ENCODE measurements at places on chromosomes 6 and 20. TPM values are rescaled to one million over a fixed set of nuclear protein-coding genes. Genes with fewer than 3 reads are reported as not detected.

DNA sequence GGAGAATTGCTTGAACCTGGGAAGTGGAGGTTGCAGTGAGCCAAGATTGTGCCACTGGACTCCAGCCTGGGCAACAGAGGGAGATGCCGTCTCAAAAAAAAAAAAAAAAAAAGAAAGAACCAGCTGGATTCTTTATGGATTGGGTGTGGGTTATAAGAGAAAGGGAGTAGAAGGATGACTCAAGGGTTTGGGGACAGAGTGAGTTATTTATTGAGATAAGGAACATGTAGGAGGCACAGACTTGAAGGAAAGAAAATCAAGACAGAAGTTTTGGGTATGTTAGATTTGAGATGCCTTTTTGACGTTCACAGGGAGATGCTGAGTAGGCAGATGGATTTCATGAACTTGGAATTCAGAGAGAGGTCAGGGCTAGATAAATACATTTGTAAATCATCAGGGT lies 47.6 kb downstream of the KIZ start:
- no peak for DNase-seq

DNA sequence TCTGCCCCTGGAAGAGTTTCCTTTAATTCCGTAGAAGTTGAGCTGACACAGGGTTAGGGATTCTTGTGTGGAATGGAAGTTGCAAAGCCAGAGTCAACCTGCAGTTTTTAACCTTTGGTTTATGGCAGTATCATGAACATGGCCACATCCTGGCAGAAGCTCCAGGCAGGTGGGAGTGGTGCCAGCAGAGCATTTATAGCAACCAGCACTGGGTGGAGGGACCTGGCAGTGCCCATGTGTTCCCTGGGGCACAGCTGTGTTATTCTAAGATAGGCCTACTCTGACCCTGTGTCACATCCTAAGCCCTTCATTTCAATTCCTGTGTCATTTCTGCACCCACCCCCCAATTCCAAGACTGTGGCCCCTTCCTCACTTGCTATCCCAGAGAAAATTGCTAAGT lies 26.1 kb upstream of the ZNF831 start:
- DNase-seq = no peak

DNA sequence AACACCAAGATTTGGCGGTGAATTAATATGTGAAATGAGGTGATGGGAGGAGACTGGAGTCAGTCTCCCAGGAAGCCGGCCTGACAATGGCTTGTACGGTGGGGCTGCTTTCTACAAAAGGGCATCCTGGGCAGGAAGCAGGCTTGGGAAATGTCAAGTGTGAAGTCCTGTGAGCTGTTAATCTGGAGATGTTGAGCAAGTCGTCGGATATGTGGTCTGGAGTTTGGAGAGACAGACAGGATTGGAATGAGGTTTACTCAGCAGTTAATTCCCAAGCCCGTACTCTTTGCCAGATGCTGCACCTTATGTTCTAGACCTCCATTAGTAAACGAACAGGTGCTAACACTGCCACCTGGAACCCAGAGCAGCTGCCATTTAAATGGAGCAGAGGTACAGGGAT lies 107.7 kb upstream of the FOXC1 start:
- no peak for DNase-seq

- no peak for DNase-seq
These were observed 133.0 kb downstream of the FARS2 start for GRCh38 chr6:5394280-5394679.

GRCh38 chr6:23589811-23590210 lies 536.2 kb upstream of the NRSN1 start:
- no peak for DNase-seq

DNA sequence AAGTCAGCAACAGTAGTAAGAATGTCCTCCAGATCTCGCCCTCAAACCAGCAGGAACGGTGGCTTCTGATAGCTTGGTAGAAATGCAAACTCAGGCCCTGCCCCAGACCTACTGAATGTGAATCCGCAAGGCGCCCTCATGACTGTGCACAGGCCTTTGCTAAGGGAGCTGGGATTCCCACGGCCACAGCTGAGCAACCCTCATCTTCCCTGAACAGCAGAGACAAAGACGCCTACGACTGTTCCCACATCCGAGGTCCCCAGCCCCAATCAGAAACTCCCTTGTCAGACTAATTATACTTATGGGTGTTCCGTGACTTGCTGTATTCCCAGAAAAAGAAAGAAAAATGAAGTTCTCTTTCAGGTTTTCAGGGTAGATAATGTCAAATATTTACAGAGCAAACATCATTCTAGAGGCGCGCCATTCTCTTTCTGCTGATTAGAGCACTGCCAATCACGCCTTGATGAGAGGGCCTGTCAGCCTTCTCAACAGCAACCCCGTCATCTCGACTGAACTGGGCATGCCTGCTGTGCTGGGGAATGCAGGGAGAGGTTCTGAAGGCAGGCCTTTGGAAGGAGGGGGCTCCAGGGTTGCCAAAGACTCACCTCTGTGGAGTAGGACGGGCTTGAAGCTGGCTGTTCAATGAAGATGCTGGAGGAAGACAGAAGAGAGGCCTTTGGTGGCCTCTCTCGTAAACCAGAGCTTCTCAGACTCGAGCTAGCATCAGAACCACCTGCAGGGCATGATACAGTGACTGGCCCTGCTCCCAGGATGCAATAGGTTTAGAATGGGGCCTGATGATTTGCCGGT lies 79.9 kb downstream of the ZNF217 start:
- no peak for DNase-seq

GRCh38 chr20:35954907-35955251 lies 577 bp upstream of the SCAND1 start:
- no peak for DNase-seq

DNA sequence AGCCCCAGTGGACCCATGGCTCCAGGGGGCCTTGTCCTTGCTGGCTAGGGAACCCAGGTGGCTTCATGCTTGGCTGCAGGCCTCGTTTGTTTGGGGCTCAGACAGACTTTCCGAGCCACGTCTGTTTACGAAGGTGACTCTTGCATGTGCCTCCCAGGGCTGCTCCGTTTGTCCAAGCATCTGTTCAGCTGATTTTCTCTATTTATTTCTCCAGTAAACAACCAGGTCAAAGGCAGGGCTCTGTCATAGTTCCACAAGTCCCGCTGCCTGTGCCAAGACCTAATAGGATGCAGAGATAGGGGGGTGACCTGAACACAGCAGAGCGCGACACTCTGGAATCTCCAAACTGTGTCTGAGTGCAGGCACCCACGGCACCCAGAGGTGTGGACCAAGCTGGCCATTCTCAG lies 12.8 kb upstream of the SPO11 start:
- no peak for DNase-seq

DNA sequence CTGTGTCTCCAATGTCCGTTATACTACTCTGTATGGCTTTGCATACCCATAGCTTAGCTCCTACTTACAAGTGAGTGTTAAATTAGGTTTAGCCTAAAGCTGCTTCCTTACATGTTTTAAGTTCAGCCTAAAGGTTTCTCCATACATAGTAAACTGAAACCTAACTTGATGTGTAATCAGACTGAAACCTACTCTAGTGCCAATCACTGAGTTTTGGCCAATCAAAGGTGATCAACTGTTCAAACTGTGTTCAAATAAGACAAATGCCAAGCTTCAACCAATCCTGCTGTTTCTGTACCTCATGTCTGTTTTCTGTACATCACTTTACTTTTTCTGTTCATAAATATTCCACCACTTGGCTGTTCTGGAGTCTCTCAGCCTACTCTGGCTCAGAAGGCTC lies 20.0 kb downstream of the HLA-DOA start:
- no peak for DNase-seq

- no peak for DNase-seq
These were observed 177.4 kb downstream of the TAF4 start for GRCh38 chr20:61888101-61888865.

GRCh38 chr6:148629592-148630465 lies 117.0 kb upstream of the UST start:
- no peak for DNase-seq

- DNase-seq = no peak
These were observed 16.4 kb downstream of the PIGT start for GRCh38 chr20:45432294-45432693.

DNA sequence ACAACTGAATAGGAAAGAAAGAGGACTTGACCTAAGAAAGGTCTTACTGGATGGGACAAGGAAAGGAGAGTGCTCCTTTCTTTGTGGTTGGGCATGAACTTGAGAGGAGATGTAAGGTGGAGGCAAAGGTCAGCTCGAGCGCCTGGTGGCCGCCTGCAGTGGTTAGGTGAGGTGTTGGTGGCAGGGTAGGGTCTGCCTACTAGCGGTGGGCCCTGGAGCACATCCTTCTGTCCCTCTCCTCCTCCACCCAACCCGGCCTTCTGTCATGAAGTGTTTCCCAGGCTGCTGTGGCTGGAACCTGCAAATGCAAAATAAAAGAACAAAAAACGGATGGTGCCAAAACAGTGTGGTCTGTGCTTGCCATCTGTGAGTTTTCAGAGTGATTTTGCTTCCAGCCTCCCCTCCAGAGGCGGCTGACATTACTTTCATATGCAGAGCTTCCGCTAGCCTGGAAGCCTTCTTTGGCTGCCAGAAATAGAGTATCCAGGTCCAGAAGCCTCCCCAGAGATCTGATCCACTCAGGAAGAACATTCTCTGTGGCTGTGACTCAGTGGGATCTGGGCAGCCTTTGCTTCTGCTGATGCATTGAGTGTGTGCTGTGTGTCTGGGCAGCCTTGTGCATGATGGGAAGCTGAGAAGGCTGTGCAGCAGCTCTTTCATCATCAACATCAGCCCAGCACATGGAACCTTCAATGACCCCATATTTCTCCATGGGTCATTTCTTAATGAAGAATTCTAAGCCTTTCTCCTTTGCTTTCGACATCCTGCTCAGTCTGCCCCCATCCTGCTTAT lies 79.8 kb upstream of the FAM184A start:
- no peak for DNase-seq

DNA sequence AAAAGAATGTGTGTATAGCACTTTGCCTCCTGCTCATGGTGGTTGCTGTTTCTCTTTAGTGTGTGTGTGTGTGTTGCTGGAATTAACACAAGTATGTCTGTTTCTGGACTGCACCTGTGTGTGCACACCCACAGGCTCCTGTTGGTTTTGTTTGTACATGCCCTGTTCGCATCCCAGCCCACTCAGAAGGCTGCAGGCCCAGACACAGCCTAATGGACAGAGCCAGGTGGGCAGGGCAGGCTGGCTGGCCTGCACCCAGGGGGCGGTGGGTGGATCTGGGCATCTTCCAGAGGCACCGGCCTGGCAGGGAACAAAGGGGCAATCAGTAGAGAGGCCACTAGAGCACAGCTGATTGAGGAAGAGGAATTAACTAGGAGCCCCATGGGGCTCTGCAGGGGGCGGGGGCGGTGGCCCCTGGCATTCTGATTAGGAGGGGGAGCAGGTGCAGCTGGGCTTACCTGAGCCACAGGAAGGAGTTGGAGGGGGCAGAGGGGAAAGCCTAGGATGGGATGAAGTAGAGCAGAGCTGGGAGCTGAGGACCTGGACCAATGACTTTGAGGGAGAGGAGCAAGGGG lies 21.9 kb downstream of the CD40 start:
- no peak for DNase-seq

DNA sequence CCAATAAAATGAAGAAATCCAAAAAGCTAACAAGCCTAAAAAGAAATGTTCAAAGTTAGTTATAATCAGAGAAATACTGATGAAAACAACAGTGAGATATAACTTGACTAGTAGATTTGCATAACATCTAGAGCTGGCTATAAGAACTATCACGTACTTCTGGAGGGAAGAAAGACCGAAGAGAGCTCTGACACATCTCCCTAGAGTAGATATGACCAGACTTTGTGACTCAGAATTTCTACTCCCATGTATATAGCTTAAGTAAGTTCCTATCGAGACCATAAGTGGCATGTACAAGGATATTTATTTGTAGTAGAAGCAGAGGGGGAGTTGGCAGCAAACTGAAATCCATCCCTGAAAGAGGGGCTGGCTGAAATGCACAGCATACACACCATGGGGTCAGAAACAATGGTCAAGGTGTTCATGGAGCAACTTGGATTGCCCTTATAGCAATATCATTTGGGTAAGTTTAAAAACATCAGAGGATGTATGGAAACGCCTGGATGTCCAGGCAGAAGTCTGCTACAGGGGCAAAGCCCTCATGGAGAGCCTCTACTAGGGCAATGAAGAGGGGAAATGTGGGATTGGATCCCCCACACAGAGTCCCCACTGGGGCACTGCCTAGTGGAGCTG lies 25.6 kb upstream of the IL17A start:
- DNase-seq = no peak

GRCh38 chr20:46394872-46395760 lies 11.3 kb downstream of the ELMO2 start:
- no peak for DNase-seq

GRCh38 chr20:62777528-62777830 lies 18.8 kb upstream of the MRGBP start:
- DNase-seq = no peak

DNA sequence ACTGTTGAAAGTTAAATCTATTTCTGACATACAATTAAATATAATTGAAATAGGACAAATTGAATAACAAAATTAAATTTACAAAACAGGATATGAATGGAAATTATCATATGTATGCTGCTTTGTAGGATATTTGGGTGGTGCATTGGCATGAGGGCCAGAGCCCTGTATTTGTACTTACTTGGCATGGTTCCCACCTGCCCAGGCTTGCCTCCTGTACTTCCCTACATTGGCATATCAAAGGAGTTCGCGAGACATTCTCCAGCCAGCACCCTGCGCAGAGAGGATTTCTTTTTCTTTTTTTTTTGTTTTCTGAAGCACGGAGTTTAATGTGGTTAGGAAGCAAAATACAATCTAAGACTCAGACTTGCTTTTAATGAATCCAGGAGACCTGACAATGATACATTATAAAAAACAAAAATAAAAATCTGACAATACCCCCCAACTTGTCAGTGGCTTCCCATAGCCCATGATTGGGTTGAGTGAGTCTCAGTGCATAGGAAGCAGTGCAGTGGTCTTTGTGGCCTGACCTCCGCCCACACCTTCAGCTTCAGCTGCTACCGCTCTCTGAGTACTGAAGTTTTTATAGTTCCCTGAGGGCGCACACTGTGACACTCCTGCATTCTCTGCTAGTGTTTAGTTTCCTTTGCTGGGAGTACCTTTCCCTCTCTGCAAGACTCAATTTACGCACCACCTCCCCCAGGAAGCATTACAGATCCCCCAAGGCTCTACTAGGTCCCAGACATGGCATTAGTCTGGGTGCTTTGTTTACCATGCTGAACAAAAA lies 440.8 kb downstream of the UTRN start:
- no peak for DNase-seq

GRCh38 chr6:79335133-79335674 lies 100.7 kb upstream of the HMGN3 start:
- DNase-seq = no peak

DNA sequence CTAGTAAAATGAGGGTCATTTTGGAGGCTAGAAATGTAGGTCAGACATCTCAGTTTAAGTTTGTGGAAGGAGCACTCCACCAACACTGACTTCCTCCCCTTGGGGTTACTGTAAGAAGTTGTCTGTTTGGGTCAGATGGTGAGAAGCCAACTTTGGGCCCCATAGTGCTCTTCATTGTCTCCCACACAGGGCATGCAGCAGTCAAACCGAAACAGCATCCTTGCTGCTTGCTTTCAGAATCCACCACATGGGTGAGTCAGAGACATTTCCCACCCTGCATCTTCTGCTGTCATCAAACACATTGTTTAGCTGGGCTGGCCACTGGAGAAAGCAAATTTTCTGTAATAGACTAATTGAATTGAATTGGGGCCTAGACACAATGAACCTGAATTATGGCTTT lies 16.8 kb downstream of the IL17F start:
- DNase-seq = no peak

Gene THBD
- 0.10 TPM for polyA plus RNA-seq
